Stimulated activated CD4-positive, alpha-beta T cell treated with anti-CD3 and anti-CD28 coated beads, Interleukin-2, amount 100 ng/mL, for 48 hours (primary cell): ENCODE measurements at places on chromosomes 4 and X.
A peak's percentile ranks its signal among the peaks of the same experiment; 100 is the strongest.

- DNase-seq = no peak
Observed at GRCh38 chr4:91812319-91812718, 491.4 kb upstream of the GRID2 start.

- peak; percentile 62 for DNase-seq
Observed at GRCh38 chrX:39874202-39874816, 223.4 kb downstream of the BCOR start.

DNA sequence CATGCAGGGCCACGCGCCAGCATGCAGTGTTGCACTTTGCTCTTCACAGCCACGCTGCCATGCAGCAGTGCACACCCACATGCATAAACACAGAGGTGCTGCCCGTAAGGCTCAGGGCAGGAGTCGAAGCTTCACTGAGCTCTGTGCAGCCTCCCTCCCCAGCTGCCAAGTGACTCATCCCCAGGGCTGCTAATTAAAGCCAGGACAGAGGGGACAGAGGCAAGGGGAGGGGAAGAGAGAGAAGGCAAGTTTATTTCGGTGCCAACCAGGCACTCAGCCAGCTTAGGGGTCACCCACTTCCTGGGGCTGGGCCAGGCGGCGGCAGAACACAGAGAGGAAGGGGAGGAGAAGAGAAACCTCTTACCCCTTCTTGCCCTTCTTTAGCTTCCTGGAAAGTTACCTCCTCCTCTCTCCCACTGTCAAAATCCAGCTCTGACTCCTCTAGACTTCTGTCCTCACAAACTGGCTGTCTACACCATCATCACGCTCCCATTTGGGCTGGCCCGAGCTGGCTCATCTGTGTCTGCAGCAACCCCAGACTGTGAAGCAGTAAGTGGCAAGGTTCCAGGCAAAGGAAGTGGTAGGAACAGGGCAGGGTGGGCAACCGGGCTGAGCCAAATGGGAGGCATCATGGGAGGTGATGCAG is 6.2 kb upstream of the IQSEC2 start:
- DNase-seq = no peak

GRCh38 chr4:4831825-4832224 is 27.6 kb upstream of the MSX1 start:
- DNase-seq = no peak

DNA sequence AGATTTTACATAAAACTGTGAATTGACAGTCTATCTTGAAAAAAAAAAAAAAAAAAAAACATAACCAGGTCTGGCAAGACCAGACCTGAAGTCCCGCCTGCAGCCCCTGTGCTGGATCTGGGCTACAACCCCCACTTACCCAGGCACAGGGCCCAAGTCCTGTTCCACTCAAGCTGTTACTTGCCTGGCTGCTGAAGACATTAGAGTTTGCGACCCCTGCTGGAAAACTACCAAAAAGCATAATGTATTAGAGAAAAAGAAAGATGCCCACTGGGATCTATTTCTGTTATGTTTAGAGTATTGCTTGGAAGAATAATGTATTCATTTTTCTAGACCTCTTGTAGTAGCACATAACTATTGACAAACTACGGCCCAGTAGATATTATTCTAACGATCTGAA is 4.7 kb downstream of the HS3ST1 start:
- no peak for DNase-seq

DNA sequence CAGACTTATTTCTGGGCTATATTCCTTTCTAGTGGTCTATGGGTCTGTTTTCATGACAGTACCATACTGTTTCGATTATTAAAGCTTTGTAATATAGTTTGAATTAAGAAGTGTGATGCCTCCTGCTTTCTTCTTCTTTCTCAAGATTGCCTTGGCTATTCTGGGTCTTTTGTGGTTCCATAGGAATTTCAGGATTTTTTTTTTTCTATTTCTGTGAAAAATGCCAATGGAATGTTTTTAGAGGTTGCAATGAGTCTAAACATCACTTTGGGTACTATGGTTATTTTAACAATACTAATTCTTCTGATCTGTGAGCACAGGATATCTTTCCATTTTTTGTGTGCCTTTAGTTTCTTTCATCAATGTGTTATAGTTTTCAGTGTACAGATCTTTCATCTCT is 204.3 kb upstream of the HCCS start:
- no peak for DNase-seq

GRCh38 chr4:27128443-27128842 is 267.8 kb downstream of the STIM2 start:
- no peak for DNase-seq

- DNase-seq = no peak
Observed at GRCh38 chr4:174910271-174910670, 7.9 kb upstream of the ADAM29 start.

- DNase-seq = no peak
Observed at GRCh38 chrX:10893366-10893765, 217.8 kb upstream of the HCCS start.

- no peak for DNase-seq
Observed at GRCh38 chr4:185587030-185587426, 51.7 kb upstream of the PDLIM3 start.

GRCh38 chr4:41679991-41680390 is 68.5 kb downstream of the PHOX2B start:
- no peak for DNase-seq

DNA sequence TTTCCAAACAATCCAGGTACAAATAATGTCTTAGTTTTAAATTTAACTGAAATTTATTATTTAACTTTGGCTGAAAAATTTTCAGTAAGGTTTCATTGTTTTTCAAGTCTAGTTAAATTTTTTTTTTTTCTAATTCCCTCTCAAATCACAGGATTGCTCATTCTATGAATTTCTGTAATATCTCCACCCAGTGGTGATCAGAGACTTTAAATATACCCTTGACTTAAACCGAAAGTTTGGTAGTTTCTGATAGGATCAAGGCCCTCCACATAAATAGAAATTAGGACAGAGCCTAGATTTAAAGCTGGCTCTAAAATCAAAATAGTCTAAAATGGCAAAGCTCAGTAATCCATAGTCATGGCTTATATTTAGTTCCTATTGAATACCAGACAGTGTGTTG is 175.4 kb downstream of the TBCK start:
- no peak for DNase-seq

GRCh38 chr4:97003715-97004114 is 1139.6 kb downstream of the STPG2 start:
- DNase-seq = no peak

GRCh38 chrX:40117715-40118285 is 20.0 kb upstream of the BCOR start:
- no peak for DNase-seq

DNA sequence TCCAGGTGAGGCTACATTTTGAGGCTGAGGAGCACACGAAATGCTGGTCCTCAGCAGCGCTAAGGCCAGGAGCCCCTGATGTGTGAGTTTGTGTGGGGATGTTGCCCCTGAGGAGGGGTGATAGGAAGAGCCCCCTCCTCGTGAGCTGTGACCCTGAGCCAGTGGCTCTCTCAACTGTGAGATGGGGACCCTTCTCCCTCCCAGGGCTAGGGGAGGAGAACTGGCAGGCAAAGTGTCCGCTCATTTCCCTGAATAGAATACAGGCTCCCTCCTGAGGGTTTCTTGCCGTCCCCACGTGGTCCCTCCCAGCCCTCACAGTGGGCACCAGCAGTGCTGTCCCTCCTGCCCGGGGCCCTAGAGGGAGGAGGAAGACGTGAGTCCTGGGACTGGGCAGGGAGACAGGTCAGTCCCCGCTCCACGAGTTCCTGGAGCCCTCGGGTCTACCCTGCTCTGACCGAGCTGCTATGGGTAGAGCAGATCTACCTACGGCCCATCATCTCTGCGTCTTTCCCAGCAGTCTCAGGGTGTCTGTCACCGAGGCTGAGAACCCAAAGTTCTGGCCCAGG is 21.0 kb upstream of the TBC1D14 start:
- no peak for DNase-seq

- DNase-seq = no peak
Observed at GRCh38 chr4:12791536-12791935, 692.6 kb downstream of the RAB28 start.

- DNase-seq = no peak
Observed at GRCh38 chrX:150958177-150958576, 25.0 kb upstream of the HMGB3 start.

DNA sequence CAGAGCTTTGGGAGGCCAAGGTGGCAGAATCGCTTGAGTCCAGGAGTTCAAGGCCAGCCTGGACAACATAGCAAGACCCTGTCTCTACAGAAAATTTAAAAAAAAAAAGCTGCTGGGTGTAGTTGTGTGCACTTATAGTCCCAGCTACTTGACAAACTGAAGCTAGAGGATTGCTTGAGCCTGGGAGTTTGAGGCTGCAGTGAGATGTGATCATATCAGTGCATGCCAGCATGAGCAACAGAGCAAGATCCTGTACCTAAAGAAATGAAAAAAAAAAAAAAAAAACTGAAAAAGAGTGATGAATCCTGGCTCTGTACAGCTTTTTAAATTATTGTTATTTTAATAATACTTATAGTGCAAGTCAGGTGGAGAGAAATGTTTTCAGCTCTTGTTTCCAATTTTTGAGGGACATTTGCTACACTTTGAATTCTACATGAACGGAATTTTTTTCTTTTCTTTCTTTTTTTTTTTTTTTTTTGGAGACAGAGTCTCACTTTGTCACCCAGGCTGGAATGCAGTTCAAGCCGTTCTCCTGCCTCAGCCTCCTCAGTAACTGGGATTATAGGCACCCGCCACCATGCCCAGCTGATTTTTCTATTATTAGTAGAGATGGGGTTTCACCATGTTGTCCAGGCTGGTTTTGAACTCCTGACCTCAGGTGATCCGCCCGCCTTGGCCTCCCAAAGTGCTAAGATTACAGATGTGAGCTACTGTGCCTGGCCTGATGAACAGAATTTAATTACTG is 215.6 kb downstream of the FSTL5 start:
- DNase-seq = no peak

DNA sequence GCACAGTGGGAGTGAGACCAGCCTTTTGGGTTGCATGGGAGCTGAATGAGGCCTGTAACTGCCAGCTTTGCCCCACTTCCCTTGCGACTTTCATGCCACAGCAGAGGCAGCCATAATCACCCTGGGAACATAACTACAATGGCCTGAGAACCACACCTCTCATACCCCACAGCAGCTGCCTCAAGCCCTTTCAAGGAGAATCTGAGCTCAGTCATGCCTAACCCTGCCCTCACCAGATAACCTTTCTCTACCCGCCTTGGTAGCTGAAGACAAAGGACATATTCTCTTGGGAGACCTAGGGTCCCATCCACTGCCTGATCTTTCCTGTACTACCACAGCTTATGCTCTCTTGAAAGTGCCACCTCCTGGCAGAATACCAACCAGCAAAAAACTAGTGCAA is 599.9 kb upstream of the IGFBP7 start:
- no peak for DNase-seq

DNA sequence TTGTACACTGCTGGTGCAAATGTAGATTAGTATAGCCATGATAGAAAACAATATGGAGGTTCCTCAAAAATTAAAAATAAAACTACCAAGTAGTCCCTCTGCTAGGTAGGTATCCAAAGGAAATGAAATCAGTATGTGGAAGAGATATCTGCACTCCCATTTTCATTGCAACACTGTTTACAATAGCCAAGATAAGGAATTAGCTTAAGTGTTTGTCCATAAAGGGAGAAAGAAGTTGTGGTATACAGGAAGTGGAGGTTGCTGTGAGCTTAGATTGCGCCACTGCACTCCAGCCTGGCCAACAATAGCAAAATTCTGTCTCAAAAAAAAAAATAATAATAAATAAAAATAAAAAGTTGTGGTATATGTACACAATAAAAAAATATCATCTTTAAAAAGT is 325.0 kb upstream of the EMCN start:
- DNase-seq = no peak

- no peak for DNase-seq
Observed at GRCh38 chr4:82787342-82787741, 11.3 kb downstream of the SCD5 start.

DNA sequence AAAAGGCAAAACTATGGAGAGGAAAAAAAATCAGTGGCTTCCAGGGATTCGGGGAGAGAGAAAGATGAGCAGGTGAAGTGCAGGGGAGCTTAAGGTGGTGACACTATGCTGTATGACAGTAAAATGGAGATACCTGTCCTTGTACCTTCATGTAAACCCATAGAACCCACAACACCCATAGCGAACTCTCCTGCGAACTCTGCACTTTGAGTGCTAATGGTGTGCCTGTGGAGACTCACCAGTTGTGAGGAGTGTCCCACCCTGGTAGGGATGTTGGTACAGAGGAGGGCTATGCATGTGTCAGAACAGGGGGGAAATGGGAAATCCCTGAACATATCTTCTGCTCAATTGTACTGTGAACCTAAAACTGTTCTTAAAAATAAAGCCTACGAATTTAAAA is 42.8 kb downstream of the HMX1 start:
- no peak for DNase-seq

DNA sequence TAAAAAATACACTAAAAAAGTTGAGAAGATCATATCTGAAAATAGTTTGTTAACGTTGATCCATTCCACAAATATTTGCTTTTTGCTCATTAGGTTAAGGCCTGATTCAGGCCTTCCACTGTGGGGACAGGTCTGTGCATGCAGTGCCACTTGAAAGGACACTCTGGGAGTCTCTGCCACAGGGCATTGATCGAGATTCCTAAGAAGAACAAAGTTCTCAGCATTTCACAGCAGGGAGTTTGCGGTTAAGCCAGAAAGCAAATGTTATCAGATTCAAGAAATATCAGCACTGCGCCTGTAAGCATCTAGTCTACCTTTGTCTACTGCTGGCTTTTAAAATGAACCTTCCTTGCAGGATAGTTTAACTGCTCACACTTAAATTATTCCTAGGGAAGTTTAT is 62.2 kb upstream of the TNIP3 start:
- no peak for DNase-seq

GRCh38 chrX:139739138-139739537 is 31.2 kb upstream of the MCF2 start:
- no peak for DNase-seq

- no peak for DNase-seq
Observed at GRCh38 chrX:154091678-154092077, 5.8 kb downstream of the MECP2 start.

GRCh38 chr4:23931489-23931830 is 41.6 kb upstream of the PPARGC1A start:
- no peak for DNase-seq

GRCh38 chrX:112820364-112821268 is 20.0 kb downstream of the AMOT start:
- DNase-seq = no peak

DNA sequence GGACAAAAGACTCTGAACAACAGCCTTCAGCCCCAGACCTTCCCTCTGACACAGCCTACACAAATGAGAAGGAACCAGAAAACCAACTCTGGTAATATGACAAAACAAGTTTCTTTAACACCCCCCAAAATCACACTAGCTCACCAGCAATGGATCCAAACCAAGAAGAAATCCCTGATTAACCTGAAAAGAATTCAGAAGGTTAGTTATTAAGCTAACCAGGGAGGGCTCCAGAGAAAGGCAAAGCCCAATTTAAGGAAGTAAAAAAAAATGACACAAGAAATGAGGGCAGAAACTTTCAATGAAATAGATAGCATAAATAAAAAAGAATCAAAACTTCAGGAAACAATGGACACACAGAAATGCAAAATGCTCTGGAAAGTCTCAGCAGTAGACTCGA is 224.0 kb downstream of the TRIML1 start:
- no peak for DNase-seq

DNA sequence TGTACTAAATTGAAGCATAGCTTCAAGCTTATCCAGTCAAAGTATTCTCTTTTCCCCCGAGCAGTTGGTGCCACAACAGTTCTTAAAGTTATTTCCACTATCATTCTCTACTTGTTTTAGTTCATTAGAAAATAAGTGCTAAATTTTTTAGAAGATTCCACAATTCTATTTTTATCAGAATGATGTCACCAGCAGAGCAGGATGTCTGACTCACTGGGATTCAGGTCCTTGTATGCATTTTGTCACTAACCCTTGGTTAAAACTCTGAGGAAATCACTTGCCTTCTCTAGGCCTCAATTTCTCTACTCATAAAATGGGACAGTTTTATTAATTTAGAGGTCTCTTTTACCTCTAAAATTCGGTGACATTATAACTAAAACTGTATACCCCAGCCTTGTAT is 3.4 kb downstream of the DDX53 start:
- DNase-seq = no peak
